Lung microvascular endothelial cell (primary cell): ENCODE measurements at places on chromosomes 4 and X. TPM values are rescaled to one million over a fixed set of nuclear protein-coding genes. Genes with fewer than 3 reads are reported as not detected.

DNA sequence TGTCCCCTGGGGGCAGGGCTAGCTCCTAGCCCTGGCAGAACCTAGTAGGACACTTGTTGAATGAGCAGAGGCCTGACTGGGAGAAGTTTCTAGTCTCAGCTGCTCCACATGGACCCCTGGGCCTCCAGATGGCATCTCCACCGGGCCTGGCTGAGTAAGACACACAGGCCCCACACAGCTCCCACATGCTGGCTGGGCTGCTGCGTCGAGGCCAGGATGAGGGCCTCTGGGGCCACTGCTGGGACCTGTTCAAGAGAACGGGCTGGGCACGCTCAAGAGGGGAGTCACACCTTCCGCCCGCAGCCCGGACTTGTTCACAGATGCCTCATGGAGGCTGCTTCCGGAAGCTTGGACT lies 4.2 kb upstream of the HGFAC start:
- no peak for DNase-seq

CT45A8 gene
- total RNA-seq, result not detected in 2 replicates

DNA sequence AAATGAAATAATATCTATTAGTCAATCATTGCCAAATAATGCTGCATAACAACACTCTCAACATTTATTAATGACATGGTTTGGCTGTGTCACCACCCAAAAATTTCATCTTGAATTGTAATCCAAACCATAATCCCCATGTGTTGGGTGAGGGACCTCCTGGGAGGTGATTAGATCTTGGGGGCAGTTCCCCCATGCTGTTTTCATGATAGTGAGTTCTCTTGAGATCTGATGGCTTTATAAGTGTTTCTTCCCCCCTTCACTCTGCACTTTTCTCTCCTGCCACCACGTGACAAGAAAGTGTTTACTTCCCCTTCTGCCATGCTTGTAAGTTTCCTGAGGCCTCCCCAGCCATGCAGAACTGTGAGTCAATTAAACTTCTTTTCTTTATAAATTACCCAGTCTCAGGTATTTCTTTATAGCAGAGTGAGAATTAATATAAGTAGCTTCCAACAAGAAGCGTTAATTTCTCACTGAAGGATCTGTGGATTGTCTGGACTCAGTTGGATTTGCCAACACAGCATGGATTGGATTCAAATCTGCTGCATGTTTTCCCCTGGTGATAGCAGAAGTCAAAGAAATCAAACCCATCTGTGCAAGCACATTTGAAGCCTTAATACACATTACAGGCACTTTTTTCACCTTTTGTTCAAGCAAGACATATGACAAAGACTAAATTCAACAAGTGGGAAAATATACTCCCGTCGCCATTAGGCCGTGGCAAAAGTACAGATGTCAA lies 216.6 kb downstream of the PDGFC start:
- no peak for DNase-seq

AR gene
- total RNA-seq, result 1.2 and 2.2 TPM in 2 replicates

- DNase-seq, result no peak
These were observed 50.8 kb downstream of the ZFYVE28 start for GRCh38 chr4:2367626-2368025.

ADRA2C gene
- total RNA-seq, result under 0.01 TPM in 2 replicates

MAGEA12 gene
- not detected in 2 replicates for total RNA-seq

- no peak for DNase-seq
These were observed 107.7 kb downstream of the PPP3CA start for GRCh38 chr4:101239665-101240064.

GLRB gene
- total RNA-seq, result 9.6 and 29.4 TPM in 2 replicates

SYP gene
- total RNA-seq, result under 0.01 TPM in 2 replicates
